ENCODE measurements at places on chromosomes 5 and 9.

DNA sequence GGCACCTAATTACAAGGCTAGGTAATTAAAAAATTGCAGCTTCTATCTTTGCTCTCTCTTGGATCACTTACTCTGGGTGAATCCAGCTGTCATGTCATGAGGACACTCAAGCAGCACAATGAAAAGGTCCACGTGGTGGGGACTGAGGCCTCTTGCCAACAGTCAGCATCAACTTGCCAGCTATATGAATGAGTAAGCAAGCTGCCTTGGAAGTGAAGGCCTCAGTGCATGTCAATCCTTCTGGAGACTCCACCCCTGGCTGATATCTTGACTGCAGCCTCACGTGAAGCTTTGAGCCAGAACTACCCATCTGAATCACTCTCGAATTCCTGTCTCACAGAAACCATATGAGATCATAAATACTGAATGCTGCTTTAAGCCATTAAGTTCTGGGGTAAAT is 140.5 kb downstream of the SNX18 start:
- H3K27me3 ChIP-seq = no peaks in the 10 kb centered on the region
- no peak for DNase-seq
- H3K36me3 ChIP-seq = no peaks in the 10 kb centered on the region
- no peak overlapping the region for H3K4me3 ChIP-seq
- no peak overlapping the region for H3K27ac ChIP-seq

DNA sequence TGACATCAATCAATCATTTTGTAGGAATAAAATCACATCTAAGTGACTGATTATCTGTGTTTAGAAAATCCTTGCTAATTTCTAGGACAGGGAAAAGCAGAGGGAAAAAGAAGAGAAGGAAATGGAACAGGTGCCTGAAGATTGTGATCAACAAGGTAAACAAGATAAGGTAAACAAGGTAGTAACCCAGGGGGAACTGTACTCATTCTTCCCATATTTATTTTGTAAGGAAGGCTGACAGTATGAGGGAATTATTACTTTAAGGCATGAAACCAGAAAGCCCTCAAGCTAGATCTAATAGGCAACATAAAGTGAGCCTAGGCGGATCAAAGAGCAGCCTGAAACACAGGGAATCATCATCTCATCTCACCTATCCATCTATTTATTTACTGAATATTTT is 231.1 kb downstream of the MLLT3 start:
- H3K4me1 ChIP-seq = peaks cover 3% of the 10 kb centered on the region
- H3K4me3 ChIP-seq = no peak overlapping the region
- no peaks in the 10 kb centered on the region for H3K36me3 ChIP-seq
- H3K27me3 ChIP-seq = no peaks in the 10 kb centered on the region

DNA sequence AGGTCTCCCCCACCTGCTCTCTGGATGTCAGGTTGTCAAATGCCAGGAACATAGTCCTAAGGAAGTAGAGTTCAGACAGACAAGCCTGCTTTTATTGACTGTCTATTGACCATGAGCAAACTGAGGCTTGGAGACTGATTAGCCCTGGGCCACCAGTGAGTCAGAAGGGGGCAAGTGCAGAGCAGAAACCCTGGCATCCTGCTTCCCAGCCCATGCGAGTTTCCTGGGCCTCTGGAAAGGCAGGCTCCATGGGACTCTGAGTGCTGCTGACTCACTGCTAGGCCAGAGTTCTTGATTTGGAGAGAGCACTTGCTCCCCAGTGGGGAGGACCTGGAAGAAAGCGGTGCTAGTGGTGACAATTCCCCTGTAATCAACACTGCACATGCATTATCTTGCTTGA is 2.8 kb upstream of the HBEGF start:
- H3K27me3 ChIP-seq = no peaks in the 10 kb centered on the region
- DNase-seq = no peak
- H3K36me3 ChIP-seq = no peaks in the 10 kb centered on the region
- no peak overlapping the region for H3K4me3 ChIP-seq

- no peaks in the 10 kb centered on the region for H3K4me1 ChIP-seq
- H3K27ac ChIP-seq = no peak overlapping the region
- DNase-seq = no peak
- H3K27me3 ChIP-seq = no peaks in the 10 kb centered on the region
- H3K36me3 ChIP-seq = no peaks in the 10 kb centered on the region
- H3K4me3 ChIP-seq = no peak overlapping the region
Observed at GRCh38 chr5:56986626-56986947, 34.7 kb upstream of the MIER3 start.

- no peak overlapping the region for H3K27ac ChIP-seq
- no peaks in the 10 kb centered on the region for H3K27me3 ChIP-seq
- H3K4me3 ChIP-seq = no peak overlapping the region
- peaks cover 3% of the 10 kb centered on the region for H3K4me1 ChIP-seq
- DNase-seq = no peak
Observed at GRCh38 chr9:89594811-89595550, 9.8 kb upstream of the GADD45G start.

GRCh38 chr9:3433754-3434153 is 92.0 kb downstream of the RFX3 start:
- H3K27ac ChIP-seq = no peak overlapping the region
- DNase-seq = no peak
- no peaks in the 10 kb centered on the region for H3K4me1 ChIP-seq
- H3K4me3 ChIP-seq = no peak overlapping the region
- H3K36me3 ChIP-seq = no peaks in the 10 kb centered on the region

- H3K36me3 ChIP-seq = no peaks in the 10 kb centered on the region
- no peak overlapping the region for H3K4me3 ChIP-seq
- H3K27me3 ChIP-seq = no peaks in the 10 kb centered on the region
- H3K4me1 ChIP-seq = no peaks in the 10 kb centered on the region
- no peak overlapping the region for H3K27ac ChIP-seq
- DNase-seq = no peak
Observed at GRCh38 chr5:136511046-136511445, 145.7 kb upstream of the TRPC7 start.

- no peak overlapping the region for H3K27ac ChIP-seq
- H3K36me3 ChIP-seq = no peaks in the 10 kb centered on the region
- peak; percentile 53 for DNase-seq
- H3K27me3 ChIP-seq = no peaks in the 10 kb centered on the region
Observed at GRCh38 chr5:174910245-174910737, 185.9 kb downstream of the MSX2 start.

GRCh38 chr9:78612091-78612490 is 315.2 kb downstream of the PSAT1 start:
- no peak for DNase-seq
- H3K36me3 ChIP-seq = no peaks in the 10 kb centered on the region
- H3K27me3 ChIP-seq = no peaks in the 10 kb centered on the region
- no peaks in the 10 kb centered on the region for H3K4me1 ChIP-seq
- H3K4me3 ChIP-seq = no peak overlapping the region
- H3K27ac ChIP-seq = no peak overlapping the region

GRCh38 chr5:135222171-135222681 is 176.8 kb downstream of the MACROH2A1 start:
- no peak overlapping the region for H3K4me3 ChIP-seq
- no peak overlapping the region for H3K27ac ChIP-seq
- no peaks in the 10 kb centered on the region for H3K36me3 ChIP-seq
- DNase-seq = no peak

DNA sequence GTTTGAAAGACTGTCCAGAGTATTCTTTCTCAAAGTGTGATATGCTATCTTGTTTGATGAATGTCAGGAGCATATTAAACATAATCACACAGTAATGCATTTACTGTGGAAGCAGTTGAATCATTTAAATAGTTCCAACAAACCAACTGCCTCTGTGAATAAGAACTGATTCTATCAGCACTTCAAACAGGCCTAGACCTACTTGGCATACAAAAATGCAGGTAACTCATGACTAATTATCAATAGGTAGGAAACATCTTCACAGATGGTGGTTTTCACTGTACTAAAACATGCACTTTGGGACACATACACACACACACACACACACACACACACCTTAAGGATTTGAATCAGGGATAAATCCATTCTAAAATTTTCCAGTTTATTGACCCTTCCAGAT is 91.2 kb upstream of the SNX2 start:
- no peak overlapping the region for H3K27ac ChIP-seq
- no peaks in the 10 kb centered on the region for H3K36me3 ChIP-seq
- no peaks in the 10 kb centered on the region for H3K27me3 ChIP-seq
- DNase-seq = no peak
- no peak overlapping the region for H3K4me3 ChIP-seq

DNA sequence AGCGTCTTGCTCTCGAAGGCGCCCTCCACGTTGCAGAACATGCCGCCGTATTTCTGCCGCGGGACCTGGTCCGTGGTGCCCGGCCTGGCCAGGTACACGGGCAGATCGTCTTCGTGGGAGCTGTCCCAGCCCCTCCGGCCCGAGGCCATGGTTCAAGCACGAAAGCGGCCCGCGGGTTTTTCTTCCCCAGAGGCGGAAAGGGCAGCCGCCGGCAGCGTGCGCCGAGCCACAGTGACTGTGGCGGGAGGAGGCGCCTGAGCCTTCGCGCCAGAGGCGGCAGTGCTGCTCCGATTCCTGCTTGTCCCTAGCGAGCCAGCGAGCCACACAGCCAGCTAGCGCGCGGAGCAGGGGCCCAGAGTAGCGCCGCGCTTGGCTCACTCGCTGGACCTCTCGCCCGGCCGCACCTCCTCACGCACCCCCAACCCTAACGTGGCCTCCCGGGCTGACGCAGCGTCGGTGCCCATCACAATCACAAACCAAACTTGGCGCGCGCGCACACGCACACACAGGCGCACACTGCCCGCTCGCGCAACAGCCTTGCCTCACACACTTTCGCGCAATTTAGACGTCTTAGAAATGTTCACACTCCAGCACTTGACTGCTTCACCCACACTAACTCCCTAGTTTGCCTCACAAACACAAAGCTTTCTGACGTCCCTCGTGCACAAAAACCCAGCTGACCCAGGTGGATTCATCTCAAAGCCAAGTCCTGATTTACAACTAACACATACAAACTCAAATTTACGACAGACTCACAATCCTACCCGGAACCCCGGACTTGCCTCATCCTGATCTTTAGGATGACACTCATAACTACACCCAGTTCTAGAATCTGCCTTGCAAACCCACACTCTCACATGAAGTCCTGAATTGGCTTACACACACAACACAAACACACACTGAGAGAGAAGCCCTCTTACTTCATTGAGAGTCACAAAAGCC is at the start of gene DPYSL3:
TSS of gene DPYSL3 (minus strand) at position 359 of the 942 bp plus-strand sequence. CDS start at position 149, 210 bp downstream.
- DNase-seq = peak; percentile 0
- H3K27ac ChIP-seq = no peak within 1 kb of the TSS
- H3K27me3 ChIP-seq = peaks cover 18% of the 10 kb centered on the region

DNA sequence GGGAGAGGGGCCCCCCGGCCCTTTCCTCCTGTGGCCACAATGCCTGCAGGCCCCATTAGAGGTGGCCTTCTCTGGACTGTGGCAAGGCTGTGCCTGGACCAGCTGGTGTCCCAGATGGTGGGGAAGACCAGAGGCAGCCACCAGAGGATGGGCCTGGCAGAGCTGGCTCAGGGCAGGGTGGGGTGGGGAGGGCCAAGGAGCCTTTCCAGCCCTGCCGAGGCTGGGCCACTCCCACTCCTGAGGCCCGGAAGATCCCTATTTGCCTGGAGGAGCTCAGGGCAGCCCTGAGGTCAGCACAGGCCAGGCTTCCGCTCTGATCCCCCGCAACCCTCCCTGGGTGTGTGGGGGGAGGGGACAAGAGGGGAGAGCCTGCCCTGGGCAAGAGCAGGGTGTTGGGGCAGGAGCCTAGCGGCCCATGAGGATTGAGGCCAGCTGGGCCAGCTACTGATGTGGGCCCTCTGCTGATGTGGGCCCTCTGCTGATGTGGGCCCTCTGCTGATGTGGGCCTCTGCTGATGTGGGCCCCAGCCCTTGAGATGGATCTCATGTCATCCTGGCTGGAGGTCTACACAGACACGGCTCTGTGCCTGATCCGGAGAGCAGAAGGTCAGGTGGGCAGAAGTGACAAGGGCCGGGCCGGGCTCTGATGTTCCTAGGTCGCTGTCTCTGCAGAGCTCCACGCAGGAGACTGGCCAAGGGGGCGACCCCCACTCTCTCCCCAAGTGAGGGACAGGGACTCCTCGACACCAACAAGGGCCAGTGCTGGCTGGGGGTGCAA is 6.0 kb downstream of the MRPS2 start:
- no peak for DNase-seq
- no peak overlapping the region for H3K27ac ChIP-seq
- H3K4me3 ChIP-seq = no peak overlapping the region
- no peaks in the 10 kb centered on the region for H3K27me3 ChIP-seq
- peaks cover 26% of the 10 kb centered on the region for H3K4me1 ChIP-seq
- peaks cover 27% of the 10 kb centered on the region for H3K36me3 ChIP-seq

DNA sequence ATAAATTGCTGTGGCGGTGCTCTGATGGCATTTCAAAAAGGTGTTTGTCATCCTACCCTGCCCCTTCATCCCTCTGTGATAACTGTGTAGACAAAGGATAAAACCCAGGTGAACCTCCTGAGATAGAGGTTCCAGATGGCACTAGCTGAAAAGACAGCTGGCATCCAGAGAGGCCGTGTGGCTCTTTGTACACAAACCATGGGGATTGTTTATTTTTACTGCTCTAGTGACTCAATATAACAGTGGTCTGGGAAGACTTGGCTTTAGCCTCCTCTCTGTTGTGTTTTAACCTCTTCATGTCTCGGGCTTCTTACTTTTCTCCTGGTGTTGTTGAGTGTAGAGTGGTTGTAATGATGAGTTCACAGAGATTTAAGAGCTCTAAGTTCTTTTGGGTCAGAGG is 48.8 kb downstream of the SH3GL2 start:
- no peaks in the 10 kb centered on the region for H3K27me3 ChIP-seq
- H3K36me3 ChIP-seq = no peaks in the 10 kb centered on the region
- no peak for DNase-seq
- no peak overlapping the region for H3K27ac ChIP-seq
- H3K4me3 ChIP-seq = no peak overlapping the region

DNA sequence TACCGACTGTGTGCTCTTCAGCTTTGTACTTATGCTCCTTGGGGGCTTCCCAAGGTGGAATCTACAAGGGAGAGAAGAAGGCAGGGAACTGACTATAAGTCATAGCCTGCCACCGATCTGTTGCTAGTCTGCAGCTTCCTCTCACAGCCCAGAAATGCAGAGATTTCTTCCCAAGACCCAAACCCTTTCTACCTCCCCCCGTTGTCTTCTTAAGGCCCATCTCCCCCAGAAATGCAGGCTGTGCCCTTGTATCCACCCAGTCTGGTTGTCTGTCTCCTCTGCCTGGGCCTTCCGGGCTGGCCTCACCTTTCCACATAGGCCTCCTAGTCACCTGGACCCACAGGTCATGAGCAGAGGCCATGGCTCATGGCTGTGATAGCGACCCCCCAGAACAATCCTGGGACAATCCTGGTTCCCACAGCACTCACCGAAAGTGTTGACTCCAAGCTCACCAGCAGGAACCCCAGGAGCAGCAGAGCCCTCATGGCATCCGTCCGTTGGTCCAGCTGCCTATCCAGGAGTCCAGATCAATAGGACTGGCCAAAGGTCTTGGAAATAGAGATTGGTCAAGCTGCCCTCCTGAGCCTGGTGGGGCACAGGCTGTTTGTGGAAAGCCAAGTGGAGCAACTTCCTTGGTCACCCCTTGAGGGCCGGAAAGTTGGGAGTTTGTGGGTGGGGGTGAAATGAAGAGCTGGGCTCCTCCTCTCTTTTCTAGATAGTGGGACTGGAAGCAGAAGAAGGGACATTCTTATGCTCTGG is at the start of gene F12:
TSS of gene F12 (minus strand) at position 522 of the 759 bp plus-strand sequence. CDS start at position 485, 37 bp downstream.
- H3K27ac ChIP-seq = no peak within 1 kb of the TSS
- H3K4me1 ChIP-seq = peaks cover 47% of the 10 kb centered on the region
- H3K36me3 ChIP-seq = no peaks in the 10 kb centered on the region

Measured in CD4-positive, alpha-beta T cell (primary cell).